EH (cell line): ENCODE measurements at places on chromosomes 1 and 21.
A peak's percentile ranks its signal among the peaks of the same experiment; 100 is the strongest.

GRCh38 chr1:203666609-203667008 is 40.0 kb downstream of the ATP2B4 start:
- no peak for DNase-seq

DNA sequence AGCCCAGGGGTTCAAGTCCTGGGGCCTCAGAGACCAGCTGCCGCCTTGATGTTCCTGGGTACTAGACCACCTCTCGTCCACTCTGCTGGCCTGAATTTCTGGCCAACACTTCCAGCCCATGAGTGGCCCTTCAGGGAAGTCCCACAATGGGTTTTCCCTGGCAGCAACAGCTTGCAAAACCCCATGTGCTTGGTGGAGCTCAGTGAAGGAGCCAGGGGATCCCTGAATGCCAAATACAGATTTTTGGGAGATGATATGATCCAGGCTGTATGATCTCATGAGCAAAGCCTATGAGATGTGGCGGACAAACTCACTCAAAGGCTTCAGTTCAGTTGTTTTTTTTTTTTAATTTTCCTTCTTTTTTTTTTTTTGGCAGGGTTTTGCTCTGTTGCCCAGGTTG is 9.6 kb upstream of the RASSF5 start:
- DNase-seq: no peak

- DNase-seq: no peak
Observed at GRCh38 chr1:107460035-107460434, 319.2 kb downstream of the NTNG1 start.

DNA sequence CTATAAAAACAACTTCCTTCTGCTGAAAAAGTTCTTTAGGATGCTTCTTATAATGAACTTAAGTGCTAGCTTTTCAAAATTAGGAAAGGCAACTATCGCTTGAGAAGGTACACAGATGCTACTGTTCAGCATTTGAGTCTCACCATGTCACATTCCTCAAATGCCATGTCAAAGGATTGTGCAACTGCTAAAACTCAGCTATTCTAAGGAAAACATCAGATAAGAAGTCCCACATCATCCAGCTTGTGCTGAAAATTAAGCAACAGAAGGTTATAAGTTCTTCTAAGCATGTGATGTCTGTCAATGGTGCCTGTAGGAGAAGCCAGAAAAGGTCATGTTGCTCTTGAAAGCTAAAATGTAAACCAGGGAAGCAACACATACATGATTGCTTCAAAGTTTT is 36.5 kb downstream of the MCOLN2 start:
- DNase-seq: peak; percentile 91

DNA sequence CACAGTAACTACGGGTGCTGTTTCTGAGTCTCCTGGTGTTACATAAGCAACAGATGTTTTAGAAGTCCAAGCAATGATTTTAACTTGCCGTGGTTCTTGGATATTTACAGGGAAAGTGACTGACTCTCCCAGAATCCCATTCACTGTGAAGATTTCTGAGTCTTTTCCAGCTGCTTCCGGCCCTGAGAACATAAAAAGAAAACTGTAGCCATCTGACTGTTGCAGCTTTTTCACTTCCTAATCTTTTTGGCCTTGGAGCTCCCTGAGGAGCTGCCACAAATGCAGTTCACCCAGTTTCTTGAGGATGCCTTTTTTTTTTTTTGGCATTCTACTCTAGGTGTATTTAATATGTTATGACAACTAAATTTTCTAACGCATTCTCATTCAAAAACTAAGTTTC is 13.7 kb downstream of the CD84 start:
- DNase-seq: no peak

GRCh38 chr1:59204001-59204400 is 92.9 kb upstream of the FGGY start:
- DNase-seq: peak; percentile 32

- DNase-seq: no peak
Observed at GRCh38 chr1:224287714-224288113, 42.3 kb downstream of the NVL start.
